Epithelial cell of esophagus (primary cell): ENCODE measurements at places on chromosomes 5 and 9.
A peak's percentile ranks its signal among the peaks of the same experiment; 100 is the strongest.

- DNase-seq, result peak; percentile 80
Observed at GRCh38 chr9:129102791-129103594, 7.6 kb downstream of the CRAT start.

DNA sequence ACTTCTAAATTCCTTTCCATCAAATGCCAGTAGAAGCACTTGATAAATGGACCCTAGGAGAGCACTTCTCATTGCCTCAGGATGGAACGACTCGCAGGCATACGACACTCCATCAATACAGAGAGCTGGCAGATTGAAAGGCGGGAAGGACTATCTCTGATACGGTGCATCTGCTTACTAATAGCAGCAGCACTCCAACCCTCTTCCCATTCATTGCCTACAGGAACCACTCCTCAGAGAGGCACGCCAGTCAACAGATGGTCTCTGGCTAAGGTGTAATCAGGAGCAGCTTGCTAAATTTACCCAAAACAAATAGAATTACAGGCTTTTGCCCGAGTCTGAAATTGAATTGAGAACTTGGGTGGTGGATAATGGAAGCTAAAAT, 168.1 kb downstream of the EFNA5 start:
- no peak for DNase-seq

DNA sequence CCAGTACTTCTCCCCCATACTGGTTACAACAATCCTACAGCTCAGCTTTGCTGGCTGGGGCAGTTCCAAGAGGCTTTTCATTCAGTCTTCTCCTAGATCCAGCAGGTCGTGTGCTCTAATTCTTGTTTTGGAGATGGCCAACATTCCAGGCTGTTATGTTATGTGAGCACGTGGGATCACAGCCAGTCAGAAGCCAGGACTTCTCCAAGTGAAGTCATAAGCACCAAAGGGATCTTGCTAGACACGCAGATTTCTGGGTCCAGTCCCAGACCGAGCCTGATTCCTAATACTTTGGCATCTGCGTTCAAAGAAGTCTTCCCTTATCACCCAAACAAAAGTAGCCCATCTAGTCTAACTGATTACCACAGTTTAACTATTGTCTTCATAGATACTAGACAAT, 1.4 kb upstream of the LARP1 start:
- peak; percentile 61 for DNase-seq

GRCh38 chr9:110744715-110745384, 76.3 kb downstream of the MUSK start:
- DNase-seq, result peak; percentile 95

- DNase-seq, result no peak
Observed at GRCh38 chr5:135271533-135272310, 127.3 kb downstream of the MACROH2A1 start.

- no peak for DNase-seq
Observed at GRCh38 chr9:86304236-86304730, 21.9 kb upstream of the ISCA1 start.
